ENCODE measurements at places on chromosomes 2 and 18.

GRCh38 chr2:109333414-109334210 lies 204.6 kb downstream of the SH3RF3 start:
- DNase-seq = no peak

GRCh38 chr18:24063121-24063731 lies 48.7 kb downstream of the TTC39C start:
- DNase-seq = no peak

DNA sequence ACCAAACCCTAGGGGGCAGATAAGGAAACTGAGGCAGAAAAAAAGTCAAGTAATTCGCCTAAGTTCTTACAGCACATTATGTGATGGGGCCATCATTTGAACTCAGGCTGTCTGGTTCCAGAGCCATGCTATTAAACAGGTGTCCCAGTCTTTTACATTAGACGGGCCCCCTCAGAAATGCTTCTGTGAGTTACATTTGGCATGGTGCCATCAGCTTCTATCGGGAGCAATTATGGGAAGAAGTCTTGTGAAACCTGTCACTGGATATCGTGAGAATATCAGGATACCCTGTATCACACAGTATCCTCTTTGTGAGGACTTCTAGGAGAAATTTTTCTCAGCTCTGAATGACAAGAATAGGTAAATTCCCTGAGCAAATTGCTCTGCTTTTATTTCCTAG lies 143.7 kb upstream of the NOSTRIN start:
- no peak for DNase-seq

- DNase-seq = no peak
Observed at GRCh38 chr18:74540652-74541421, 6.5 kb downstream of the CNDP1 start.

- no peak for DNase-seq
Observed at GRCh38 chr18:76610933-76611749, 116.1 kb upstream of the ZNF516 start.

Measured in thoracic aorta (tissue), 2 donors.